Prostate gland (tissue), 2 donors: ENCODE measurements at places on chromosomes 6 and 20. TPM values are rescaled to one million over a fixed set of nuclear protein-coding genes. Genes with fewer than 3 reads are reported as not detected.

DNA sequence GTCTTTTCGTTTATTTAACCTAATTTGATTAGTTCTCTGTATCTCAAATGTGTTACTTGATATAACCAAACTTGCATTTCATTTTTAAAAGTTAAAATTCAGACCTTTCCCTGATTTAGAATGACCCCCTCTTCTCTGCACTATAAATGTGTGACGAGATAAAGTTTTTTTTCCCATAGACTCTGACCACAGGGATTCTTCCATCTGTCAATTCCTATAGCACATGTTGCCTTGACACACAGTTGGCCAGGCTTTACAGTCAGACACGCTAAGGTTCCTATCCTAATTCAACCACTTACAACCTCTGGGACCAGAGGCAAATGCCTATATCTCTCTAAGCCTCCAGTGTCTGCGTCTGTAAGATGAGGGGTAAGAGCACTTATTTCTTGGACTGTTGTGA lies 40.6 kb downstream of the KCNS1 start:
- no peak for DNase-seq

- peak; percentile 88 for DNase-seq
These were observed 1.0 kb downstream of the PXDC1 start for GRCh38 chr6:3750317-3751076.

GRCh38 chr6:35718911-35719381 lies 17.9 kb upstream of the ARMC12 start:
- DNase-seq = no peak

GRCh38 chr6:130742131-130742681 lies 85.0 kb upstream of the SMLR1 start:
- no peak for DNase-seq

- no peak for DNase-seq
These were observed 70.4 kb upstream of the PDE10A start for GRCh38 chr6:165733489-165733791.

DNA sequence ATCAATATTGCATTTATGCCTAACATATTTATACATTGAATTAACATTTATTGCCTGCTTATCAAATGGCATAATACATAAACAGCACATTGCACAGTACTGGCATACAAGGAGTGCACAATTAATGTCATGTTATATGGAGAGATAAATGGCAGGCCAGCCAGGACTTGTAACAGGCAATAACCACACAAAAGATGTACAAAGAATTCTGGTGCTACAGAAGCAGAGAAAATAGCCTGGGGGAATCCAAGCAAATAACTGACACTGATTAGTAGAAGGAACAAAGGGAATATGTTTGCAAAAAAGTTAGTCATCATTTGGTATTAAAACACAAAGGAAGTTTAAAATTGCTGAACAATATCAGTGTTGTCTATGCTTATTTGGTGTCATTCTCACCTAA lies 27.3 kb downstream of the COL21A1 start:
- DNase-seq = peak; percentile 8

GRCh38 chr6:167558246-167559177 lies 233.6 kb downstream of the TTLL2 start:
- no peak for DNase-seq

GRCh38 chr6:68726992-68727391 lies 91.9 kb downstream of the ADGRB3 start:
- no peak for DNase-seq

DNA sequence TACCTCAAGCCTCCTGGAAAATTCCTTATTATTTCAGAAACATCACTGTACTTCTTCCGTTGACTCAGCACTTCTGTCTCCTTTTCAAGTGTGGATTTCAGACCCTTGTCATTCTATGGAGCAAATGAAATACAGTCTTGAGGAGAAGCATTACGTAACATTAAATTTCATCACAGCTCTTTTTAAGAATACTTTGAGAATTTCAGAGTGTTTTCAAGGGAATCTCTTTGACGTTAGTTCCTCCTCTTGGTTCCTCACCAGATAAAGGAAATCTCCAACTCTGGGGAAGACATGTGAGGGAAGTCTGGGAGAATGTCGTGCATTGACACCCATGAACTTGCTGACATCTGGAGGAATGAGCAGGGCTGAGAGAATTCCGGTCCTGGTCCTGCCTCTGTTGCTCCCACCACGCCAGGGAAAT lies 32.3 kb downstream of the UST start:
- no peak for DNase-seq

- no peak for DNase-seq
These were observed 94.4 kb downstream of the TRMT6 start for GRCh38 chr20:5855939-5856338.

- no peak for DNase-seq
These were observed 78.9 kb downstream of the ANKRD60 start for GRCh38 chr20:58149437-58150091.

DNA sequence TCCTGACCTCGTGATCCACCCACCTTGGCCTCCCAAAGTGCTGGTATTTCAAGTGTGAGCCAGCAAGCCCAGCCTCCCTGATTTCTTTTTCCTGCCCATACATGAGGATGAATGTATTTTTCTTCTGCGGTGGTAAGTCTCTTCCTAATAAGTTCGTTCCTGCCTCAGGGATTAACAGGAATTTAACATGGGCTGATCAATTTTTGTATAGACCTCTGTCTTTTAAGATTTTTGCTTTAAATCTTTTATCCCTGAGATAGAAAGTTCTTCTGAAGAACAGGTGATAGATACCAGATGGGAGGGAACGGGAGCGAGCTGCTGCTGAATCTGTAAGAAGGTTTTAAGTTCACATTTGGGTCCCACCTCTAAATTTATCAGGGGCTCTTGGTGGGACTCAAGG lies 7.0 kb upstream of the ZNFX1 start:
- DNase-seq = no peak

GRCh38 chr6:72825315-72825911 lies 203.5 kb downstream of the KCNQ5 start:
- DNase-seq = no peak

- DNase-seq = no peak
These were observed 422.9 kb upstream of the AGPAT4 start for GRCh38 chr6:161696801-161697200.

DNA sequence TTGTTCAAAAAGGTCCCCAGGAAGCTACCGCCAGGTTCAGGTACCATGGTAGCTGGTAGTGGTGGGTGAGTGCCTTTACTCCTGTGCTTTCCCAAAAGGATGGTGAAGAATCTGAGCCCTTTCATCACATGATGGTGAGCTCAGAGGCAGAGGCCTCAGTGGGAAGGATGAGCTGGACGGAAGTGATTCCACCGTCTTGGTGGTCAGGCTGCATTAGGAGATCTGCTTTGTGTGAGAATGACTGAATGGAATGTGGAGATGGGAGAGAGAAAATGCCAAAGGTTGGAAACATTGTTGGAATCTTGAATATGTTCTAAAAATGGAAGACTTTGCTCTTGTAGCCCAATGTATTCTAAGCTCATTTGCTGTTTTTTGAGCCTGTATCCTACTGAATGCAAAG lies 108.1 kb upstream of the SCP2D1 start:
- DNase-seq = no peak

DNA sequence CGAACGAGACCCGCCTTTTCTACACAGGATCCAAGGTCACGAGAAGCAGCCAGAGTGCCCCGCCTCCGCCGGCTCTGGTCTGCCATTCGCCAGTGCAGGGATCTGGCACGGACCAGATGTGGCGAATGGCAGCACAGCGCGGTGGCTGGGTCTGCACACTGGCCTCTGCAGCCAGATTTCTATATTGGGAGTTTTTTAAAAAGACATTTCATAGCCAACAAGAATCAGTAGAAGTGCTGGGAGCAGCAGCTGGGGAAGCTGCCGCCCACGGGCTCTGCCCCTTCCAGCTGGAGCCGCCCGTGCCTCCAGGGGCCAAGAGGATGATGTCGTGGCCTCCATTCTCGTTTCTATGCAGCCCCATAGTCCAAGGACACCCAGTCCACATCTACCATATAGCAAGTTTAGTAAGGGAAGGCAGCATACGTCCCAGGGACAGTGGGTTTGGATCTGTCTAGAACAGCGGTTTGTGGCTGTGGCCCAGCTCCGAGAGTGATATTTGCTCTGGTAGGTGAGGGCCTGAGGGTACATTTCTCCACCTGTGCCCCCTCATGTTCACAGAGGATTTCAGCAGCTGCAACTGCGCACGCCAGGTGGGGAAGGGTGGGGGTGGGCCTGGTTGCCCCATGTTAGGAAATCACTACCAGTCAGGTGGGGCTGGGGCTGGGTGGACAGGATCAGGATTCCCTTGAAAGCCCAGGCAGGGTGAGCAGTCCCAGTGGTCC lies 333.7 kb downstream of the ZFAND3 start:
- DNase-seq = no peak

- no peak for DNase-seq
These were observed 22.6 kb downstream of the UST start for GRCh38 chr6:148769304-148769968.

GRCh38 chr6:50443144-50443543 lies 270.2 kb upstream of the TFAP2D start:
- DNase-seq = no peak

DNA sequence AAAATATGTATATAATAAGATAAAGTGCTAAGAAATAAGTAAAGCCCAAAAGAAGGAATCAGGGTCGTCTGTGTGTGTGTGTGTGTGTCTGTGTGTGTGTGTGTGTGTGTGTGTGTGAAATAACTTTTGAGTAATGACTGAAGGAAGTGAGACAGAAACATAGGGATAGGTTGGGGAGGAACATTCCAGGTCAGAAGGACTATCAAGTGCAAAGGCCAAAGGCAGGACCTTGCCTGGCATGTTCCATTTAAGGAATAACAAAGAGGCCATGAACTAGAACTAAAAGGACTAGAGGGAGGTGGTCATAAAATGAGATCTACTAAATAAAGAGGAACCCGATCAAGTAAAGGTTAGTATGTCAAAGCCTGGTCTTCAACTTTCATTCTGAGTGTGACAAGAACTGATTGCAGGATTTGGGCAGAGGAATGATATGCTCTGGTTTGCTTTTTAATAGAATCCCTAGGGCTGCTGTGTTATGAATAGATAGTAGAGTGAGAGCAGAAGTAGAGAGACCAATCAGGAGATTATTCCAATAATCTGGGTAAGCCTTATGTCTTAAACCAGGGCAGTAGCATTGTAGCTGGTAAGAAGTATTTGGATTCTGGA lies 6.9 kb downstream of the ENPP3 start:
- DNase-seq = no peak

DNA sequence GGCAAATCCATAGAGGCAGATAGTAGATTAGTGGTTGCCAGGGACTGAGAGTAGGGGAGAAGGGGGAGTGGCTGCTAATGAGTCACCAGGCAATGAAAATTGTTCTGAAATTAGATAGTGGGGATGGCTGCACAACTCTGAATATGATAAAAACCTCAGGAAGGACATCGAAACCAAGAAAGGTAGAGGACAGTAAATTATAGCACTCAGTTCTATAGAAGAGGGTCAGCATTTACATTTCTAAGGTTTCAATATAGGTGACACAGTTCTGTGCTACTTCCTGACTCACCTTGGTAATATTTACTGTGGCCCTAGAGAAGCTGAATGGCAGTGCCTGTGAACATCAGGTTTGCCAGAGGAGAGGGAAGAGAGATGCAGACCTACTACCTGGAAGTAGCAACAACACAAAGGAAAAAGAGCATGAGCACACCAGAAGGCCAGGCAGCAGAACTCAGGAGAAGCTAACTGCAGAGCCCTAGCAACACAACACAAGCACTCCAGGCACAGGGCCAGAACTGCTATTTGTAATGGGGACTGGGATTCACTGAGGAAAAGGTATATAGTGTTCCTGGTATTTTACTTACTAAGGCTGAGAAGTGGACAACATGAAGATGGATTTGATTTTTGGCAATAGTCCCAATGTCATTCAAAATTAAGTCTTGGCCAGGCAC lies 75.9 kb downstream of the PLCG1 start:
- no peak for DNase-seq

GRCh38 chr6:136251394-136251793 lies 1.3 kb upstream of the MTFR2 start:
- DNase-seq = no peak

- DNase-seq = no peak
These were observed 190.1 kb downstream of the CDH4 start for GRCh38 chr20:61442075-61442670.

GRCh38 chr6:167214206-167214605 lies 56.4 kb upstream of the GPR31 start:
- DNase-seq = no peak

GRCh38 chr6:156982168-156982567 lies 205.0 kb downstream of the ARID1B start:
- no peak for DNase-seq

- DNase-seq = no peak
These were observed 75.2 kb upstream of the MYL9 start for GRCh38 chr20:36466089-36466488.

GRCh38 chr6:428047-428603 lies 36.6 kb downstream of the IRF4 start:
- no peak for DNase-seq

- no peak for DNase-seq
These were observed 848.5 kb upstream of the MAN1A1 start for GRCh38 chr6:120198033-120198432.

DNA sequence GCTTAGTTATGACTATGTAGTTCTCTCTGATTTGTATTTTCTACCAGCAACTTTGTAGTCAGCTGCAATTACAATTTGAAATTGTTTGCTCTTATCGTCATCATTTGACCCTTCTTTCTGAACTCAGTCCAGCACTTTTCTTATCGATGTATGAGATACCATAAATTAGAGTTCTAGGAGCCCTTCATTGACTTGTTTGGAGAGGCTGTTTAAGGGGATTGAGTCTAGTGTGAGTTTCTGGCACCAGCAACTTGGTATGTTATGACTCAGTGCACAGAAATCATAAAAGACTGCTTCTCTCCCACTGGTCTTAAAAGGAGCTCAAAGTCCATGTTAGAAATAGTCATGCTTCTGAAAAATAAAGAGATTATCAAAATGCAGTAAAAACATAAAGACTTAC lies 190.3 kb downstream of the TENT5A start:
- no peak for DNase-seq

DNA sequence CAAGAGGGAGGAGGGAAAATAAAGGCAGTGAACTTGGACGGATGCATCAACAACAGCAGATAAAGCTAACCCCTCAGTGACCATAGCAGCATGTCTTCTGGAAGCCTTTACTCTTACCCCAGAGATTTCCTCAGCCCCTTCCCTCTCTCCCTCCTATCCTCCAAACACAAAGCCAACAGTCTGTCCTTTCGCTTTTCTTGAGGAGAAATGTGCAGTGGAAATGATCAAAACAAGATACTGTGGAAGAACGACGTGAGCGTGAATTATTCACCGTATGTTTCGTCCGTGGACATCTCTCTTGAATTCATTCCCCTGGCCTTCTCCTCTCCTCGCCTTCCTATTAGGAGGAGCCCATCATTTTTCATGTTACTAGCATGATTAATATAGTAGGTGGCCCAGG lies 8.5 kb downstream of the NRN1 start:
- DNase-seq = no peak

- no peak for DNase-seq
These were observed 14.0 kb downstream of the CALHM6 start for GRCh38 chr6:116475141-116475540.

The TAAR1 gene
- total RNA-seq = not detected

The ENPP3 gene
- 2.2 TPM for total RNA-seq

The GTF3C6 gene
- 72.0 TPM for total RNA-seq

The BMP5 gene
- 2.1 TPM for total RNA-seq

The RNF144B gene
- 25.3 TPM for total RNA-seq

The SPTLC3 gene
- 24.5 TPM for total RNA-seq

The CCM2L gene
- 4.6 TPM for total RNA-seq

The C6orf132 gene
- total RNA-seq = 30.8 TPM

The GCNT2 gene
- total RNA-seq = 58.2 TPM

The ABHD16B gene
- 1.6 TPM for total RNA-seq

The KCNK15 gene
- total RNA-seq = 16.1 TPM

The TOMM6 gene
- 158 TPM for total RNA-seq

The LY6G6F gene
- not detected for total RNA-seq

The MLIP gene
- 0.55 TPM for total RNA-seq

The MICA gene
- total RNA-seq = 16.1 TPM

The OLIG3 gene
- total RNA-seq = not detected
